ENCODE measurements at places on chromosomes 2 and 18.

DNA sequence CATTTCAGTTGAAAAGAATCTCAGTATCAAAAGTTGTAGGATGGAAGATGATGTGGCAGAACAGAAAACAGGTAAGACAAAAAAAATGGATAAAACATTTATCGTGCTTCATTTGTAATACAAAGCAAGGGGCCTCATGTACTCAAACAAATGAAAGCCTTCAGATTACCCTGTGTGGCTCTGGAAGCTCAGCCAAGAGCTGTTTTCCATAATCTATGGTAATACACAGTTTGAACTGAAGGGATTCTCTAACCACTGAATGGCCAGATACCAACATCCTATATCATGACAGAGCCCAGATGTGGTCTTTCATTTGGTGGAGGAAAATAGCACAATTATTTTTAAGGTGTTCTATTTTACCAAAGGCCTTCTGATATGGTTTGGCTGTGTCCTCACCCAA lies 272.1 kb upstream of the RND3 start:
- no peak for DNase-seq

GRCh38 chr18:370751-371608 lies 103.1 kb upstream of the THOC1 start:
- DNase-seq = no peak

- DNase-seq = no peak
These were observed 12.9 kb upstream of the MRO start for GRCh38 chr18:50832754-50833153.

DNA sequence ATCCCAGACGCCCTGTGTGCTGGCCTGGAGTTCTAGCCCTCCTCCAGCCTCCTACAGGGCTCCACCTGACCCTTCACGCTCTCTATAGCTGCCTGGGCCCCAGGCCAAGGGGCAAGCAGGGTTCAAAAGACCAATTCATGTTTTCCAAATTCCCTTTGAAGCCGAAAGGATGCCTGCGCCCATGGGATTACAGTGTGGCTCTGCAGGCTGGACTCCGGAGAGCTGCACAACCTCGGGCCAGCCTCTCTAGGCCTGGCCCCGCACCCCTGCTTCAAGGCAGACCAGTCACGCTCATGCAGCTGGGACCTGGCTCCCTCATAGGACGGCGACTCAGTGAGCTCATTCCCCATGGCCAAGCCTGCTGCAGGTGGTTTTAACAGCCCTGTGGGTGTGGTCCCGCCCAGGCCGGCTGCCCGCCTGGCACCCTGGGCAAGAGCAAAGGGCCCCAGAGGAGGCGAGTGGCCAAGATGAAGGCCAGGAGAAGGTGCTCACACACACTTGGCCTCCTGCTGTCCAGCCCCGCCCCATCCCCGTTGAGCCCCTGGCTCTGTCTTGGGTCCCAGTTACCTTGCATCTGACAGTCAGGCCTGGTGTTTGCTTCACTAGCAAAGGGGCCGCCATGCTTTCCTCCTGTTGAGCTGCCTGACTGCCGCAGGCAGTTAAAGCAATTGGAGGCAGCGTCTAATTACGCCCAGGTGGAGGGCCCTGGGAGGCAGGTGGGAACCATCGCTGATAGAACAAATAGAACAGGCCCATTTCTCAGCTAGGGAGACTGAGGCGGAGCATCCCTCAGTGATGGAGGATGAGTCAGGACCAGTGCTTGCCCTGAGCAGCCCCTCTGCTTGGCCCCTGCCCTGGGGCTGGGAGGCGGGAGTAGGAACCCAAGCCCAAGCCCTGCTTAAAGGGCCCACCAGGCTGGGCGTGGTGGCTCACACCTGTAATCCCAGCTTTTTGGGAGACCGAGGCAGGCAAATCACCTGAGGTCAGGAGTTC lies 56.9 kb downstream of the SMAD7 start:
- no peak for DNase-seq

- no peak for DNase-seq
These were observed 473 bp downstream of the HJURP start for GRCh38 chr2:233853883-233854240.
